ENCODE measurements at places on chromosomes 11 and 22.
A peak's percentile ranks its signal among the peaks of the same experiment; 100 is the strongest.

GRCh38 chr11:60455531-60456042, at the start of gene MS4A1:
MS4A1 (plus strand) TSS chr11:60455847; CDS start chr11:60462375, 6,528 bp downstream.
- no peak for DNase-seq

- DNase-seq = no peak
Observed at GRCh38 chr22:48748113-48748859, 1079.4 kb downstream of the BRD1 start.

- no peak for DNase-seq
Observed at GRCh38 chr11:114295676-114296604, at the start of gene NNMT. NNMT (plus strand) TSS chr11:114296399; CDS start chr11:114296557, 158 bp downstream.

GRCh38 chr22:49933236-49934159, 15.1 kb downstream of the CRELD2 start:
- DNase-seq = peak; percentile 76
